Right ventricle myocardium inferior (tissue), 1 donor: ENCODE measurements at places on chromosomes 5 and 9. TPM values are rescaled to one million over a fixed set of nuclear protein-coding genes. Genes with fewer than 3 reads are reported as not detected.

GRCh38 chr5:169717288-169717687 is 80.2 kb downstream of the DOCK2 start:
- no peak for DNase-seq

- no peak for DNase-seq
Measured at GRCh38 chr5:57834829-57835608, 352.4 kb upstream of the ACTBL2 start.

DNA sequence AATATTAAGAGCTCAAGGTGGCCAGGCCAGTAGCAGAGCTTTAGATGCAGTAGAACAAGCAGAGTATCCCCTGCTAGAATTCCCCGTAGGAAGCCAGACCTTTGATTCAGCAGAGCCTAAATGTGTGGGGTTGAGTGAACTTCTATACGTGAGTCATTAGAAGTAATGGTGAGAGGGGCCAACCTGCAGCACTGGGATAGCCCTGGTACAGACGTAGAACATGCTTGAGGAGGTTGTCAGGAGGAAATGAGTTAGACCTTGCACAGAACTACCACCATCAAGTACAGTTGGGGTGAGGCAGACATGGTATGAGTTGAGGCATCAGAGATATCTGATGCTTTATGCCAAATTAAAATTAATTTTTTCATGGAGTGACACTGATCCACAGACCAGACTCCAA is 42.0 kb downstream of the PDCD1LG2 start:
- no peak for DNase-seq

GRCh38 chr9:70258692-70259511 is at the start of gene SMC5:
Gene SMC5 (plus strand): TSS chr9:70258978. CDS start chr9:70259079, 101 bp downstream.
- DNase-seq, result peak; percentile 95

- no peak for DNase-seq
Measured at GRCh38 chr9:137970098-137970497, 92.5 kb downstream of the CACNA1B start.

DNA sequence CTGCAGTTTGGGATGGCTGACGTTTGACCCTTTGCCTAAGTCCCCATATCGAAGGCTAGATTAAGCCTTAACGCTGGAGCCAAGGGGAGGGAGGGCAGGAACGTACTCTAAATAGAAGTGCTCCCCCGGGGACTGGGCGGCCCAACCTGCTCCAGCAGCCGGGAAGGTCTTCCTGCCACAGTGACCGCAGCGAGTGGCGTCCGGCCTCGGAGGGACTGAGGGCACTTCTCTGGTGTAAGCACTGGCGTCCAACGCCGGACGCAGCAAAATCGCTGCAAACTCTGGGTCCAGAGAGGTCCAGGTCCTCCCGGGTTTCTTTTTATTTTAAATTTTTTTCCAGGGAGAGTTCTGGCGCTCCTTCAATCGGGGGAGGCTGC is 505 bp upstream of the ACER2 start:
- peak; percentile 88 for DNase-seq

DBH gene
- total RNA-seq, result not detected

CEMIP2 gene
- total RNA-seq, result 9.3 TPM

CD72 gene
- total RNA-seq, result 0.89 TPM

C9orf153 gene
- not detected for total RNA-seq
